ENCODE measurements at places on chromosomes 1 and 21.

GRCh38 chr21:34690041-34690792 lies 21.4 kb downstream of the CLIC6 start:
- DNase-seq = no peak

DNA sequence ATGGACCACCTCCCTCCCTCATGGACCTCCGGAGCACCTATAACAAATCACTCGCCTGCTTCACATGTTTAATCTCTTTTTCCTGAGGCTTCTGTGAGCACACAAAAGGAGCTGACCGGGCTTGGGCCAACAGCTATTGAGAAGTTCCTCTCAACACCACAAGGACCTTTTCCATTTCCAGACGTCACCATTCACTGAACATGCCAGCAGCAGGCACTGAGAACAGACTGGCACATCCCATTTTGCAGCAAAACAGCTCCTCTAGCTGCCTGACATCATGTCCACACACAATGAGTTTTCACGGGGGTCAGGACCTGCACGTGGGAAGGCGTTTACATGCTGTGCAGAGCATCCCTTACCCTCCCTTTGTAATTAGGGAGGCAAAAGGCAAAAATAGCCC lies 11.0 kb downstream of the SUSD4 start:
- DNase-seq = no peak

DNA sequence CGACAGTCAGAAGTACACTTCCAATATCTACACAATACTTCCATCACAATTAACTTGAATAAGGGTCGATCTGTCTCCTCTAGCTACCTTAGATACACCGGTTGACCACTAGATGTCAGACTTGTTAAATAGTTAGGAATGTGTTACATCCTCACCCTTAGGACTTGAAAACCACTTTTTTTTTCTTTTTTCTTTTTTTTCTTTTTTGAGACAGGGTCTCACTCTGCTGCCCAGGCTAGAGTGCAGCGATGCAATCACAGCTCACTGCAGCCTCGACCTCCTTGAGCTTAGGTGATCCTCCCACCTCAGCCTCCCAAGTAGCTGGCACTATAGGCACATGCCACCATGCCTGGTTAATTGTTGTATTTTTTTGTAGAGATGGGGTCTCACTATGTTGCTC lies 120.4 kb upstream of the GREM2 start:
- peak; percentile 72 for DNase-seq

DNA sequence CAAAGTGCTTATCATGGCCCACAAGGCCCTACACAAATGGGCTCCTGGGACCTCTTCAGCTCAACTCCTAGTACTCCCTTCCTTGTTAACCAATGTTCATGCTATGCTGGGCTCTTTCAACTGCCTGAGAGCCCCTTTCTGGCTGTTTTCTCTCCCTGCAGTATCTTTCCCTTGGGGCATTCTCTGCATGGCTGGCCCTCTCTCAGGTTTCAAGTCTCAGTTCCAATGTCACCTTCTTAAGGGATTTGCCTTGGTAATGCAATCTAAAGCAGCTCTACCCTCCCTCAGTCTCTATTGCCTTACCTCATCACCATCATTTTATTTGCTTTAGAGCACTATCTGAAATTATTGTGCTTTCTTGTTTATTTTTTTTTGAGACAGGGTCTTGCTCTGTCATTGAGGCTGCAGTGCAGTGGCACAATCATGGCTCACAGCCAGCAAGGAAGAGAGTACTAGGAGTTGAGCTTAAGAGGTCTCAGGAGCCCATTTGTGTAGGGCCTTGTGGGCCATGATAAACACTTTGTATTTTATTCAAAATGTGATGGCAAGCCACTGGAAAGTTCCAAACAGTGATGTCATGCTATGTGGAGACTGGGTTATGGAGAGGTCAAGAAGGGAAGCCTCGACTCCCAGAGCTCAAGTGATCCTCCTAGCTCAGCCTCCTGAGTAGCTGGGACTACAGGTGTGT lies 63.4 kb upstream of the SRSF10 start:
- DNase-seq = no peak

GRCh38 chr1:186813420-186813819 lies 15.3 kb upstream of the PLA2G4A start:
- no peak for DNase-seq

- no peak for DNase-seq
These were observed 15.1 kb upstream of the AIM2 start for GRCh38 chr1:159091607-159092031.

- DNase-seq = no peak
These were observed 24.4 kb downstream of the RCAN1 start for GRCh38 chr21:34590520-34590919.

GRCh38 chr1:19969898-19970660 lies 9.3 kb downstream of the PLA2G2A start:
- DNase-seq = no peak

GRCh38 chr1:67556297-67556900 lies 126.2 kb upstream of the SERBP1 start:
- DNase-seq = no peak

DNA sequence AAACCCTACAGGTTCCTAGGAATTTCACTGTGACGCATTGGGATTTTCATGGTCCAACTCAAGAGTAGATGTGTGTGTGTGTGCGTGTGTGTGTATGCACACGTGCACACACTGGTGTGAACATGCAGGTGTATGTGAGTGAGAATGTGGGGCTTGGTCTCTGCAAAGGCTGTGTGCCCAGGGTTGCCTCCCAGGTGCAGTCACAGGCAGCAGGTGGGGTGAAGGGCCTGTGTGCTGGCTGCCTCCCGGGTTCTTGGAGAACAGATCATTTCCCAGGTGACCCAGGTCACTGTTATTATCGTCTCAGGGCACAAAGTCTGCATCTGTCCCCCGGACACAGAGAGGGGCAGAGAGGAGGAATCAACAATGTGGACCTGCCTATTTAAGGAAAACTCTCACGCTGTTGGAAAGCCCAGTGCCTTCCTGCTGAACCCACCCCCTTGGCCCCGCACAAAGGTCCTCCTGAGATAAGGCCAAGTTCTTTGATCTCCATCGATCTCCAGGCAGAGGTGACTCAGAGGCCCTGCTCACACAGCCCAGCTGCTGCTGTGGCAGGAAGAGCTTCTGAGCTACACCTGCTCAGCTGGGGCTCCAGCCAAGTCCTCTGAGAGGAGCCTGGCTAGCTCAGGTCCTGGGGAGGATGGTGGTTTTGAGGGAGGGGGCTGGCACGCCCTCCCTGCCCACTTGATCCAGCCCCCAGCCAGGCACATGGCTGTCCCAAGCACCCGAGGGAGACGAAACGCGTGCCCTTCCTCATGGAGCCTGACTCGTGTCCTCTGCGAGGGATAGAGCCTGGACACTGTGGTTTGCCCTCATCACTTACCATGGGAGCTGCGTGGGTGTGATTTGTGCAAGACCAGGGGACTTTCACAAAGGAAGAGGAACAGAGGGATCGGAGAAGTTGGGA lies 134.0 kb upstream of the ARHGEF16 start:
- DNase-seq = no peak

- DNase-seq = no peak
These were observed 158.6 kb upstream of the AJAP1 start for GRCh38 chr1:4495809-4496208.

- peak; percentile 25 for DNase-seq
These were observed 30.9 kb downstream of the PRDM2 start for GRCh38 chr1:13730751-13731482.

DNA sequence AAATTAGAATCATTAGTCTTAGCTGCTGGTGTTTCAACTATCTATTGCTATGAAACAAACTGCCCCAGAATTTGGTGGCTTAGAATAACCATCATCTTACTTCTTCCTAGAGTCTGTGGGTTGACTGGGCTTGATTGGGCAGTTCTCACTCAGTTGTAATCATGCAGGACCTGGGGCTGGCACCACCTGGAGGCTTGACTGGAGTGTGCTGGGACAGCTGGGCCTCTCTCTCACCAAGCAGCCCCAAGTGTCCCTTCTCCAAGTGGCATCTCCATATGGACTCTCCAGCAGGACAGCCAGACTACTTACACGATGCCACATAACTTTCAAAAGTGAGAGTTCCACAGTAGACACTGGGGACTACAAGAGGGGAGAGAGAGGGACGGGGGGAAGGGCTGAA lies 140.3 kb upstream of the ATP1B1 start:
- no peak for DNase-seq

DNA sequence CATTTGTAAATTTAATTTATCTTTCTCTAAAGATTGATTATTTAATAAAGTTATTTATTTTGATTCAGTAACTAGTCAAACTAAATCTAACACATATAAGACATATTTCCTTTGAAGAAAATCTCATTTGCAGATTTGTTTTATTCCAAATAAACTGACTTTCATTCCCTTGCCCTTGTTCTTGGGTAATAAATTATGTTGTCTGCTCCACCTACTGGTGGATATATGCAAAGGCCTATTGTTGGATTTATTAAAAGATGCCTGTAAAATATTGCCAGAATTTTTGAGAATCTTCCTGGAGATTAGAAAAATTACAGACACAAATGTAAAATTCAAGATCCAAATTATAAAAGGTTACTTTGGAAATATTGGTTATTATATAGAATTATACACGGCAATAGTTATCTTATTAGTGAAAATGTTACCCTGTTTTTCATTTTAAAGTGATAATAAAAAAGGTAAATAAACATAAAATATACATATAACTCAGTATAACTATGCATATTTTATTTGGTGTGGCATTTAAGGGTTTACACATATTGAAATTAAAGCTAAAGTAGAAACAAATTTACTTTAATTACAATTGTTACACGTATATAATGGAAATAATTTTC lies 116.1 kb downstream of the SPATA17 start:
- DNase-seq = peak; percentile 44

DNA sequence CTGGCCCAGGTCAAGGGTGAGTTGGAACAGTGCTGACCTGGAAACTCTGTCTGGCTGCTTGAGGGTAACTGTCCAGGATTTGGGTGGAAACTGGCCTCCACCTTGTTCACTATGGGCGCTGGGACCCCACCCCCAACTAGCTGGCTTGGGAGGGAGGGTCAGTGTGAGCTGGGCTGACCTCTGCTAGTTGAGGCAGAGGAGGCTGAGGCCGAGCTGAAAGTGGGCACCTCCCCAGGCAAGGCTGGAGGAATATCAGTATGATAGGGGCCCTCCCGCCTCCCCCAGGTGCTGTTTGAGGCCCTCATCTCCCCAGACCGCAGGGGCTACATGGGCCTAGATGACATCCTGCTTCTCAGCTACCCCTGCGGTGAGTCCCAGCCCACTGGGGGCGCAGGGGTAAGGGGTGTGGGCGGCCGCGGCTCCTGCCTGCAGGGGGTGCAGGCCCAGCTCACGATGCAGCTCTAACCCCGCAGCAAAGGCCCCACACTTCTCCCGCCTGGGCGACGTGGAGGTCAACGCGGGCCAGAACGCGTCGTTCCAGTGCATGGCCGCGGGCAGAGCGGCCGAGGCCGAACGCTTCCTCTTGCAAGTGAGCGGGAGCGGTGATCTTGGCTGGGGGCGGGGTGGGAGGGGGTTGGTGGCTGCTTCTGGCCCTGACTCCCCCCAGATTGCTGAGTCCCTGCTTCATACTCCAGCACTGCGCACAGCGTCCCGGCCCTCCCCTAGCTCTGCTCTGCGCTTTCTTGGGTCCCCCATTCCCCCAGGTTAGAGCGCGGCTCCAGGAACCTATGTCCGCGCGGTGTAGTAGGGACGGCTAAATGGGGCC lies 22.9 kb downstream of the PTPRU start:
- no peak for DNase-seq

GRCh38 chr1:203142684-203143408 lies 15.3 kb downstream of the ADORA1 start:
- no peak for DNase-seq

GRCh38 chr1:154190550-154190949 lies 1.4 kb downstream of the TPM3 start:
- DNase-seq = no peak

- DNase-seq = no peak
These were observed 120.6 kb downstream of the SPSB1 start for GRCh38 chr1:9413071-9413876.

GRCh38 chr1:107019166-107019565 lies 37.3 kb upstream of the PRMT6 start:
- DNase-seq = no peak

GRCh38 chr1:89739844-89740216 lies 81.0 kb upstream of the LRRC8D start:
- DNase-seq = no peak

DNA sequence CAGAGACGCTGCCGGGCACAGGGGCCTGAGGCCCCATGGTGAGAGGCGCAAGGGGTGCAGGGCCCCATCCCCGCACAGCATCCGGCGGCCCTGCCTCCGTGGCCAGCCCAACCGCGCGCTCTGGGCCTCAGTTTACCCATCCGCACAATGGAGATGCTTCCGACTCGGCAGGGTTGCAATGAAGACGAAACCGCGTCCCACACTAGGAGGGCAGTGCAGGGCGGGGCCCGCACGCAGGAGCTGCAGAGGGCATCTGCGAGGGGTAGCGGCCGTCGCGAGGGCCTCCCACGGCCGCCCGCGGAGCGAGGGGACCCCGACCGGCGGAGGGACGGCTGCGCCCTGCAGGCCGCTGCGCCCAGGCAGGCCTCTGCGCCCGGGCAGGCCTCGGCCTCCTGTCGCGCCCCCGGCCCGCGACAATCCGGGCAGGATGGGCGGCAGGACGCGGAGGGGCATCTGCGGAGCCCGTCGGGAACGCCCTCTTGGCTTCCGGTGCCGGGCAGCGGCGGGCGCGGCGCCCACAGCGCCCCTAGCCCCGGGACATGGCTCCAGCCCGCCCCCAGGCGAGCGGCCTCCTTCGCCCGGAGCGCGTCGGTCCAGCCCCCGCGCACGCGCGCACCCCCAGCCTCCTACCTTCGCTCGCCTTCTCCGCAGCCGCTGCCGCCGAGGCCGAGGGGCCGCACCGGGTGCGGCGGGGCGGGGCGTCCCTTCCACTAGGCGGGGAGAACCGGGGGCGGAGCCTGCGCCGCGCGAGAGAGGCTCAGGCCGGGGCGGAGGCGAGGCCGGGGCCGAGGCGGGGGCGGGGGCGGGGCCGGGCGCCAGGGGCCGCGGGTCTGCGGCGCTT lies 15.3 kb downstream of the RNU1-1 start:
- peak; percentile 75 for DNase-seq

DNA sequence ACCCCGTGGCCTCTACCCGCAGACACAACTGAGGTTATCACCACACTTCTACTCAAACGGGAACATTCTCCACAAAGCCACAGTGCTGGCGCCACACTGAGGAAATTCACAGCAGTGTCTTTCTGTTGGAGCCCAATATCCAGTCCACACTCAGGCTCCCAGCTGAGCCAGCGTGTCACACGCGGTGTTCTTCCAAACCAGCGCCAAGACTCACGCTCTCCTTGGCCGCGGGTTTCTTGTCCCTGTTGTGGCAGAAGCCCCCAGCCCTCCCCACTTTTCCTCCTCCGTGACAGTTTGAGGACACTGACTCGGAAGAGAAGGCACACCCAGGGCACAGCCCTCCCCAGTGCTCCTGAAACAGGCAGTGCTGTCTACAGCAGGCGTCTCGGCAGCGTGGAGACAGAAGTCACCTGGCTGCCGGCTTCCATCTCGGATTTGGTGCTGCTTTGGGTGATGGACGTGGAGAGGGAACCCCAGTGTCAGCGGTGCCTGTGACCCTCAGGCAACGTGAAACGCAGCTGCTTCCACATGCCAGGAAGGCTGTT lies 35.4 kb upstream of the AGPAT3 start:
- DNase-seq = no peak

GRCh38 chr1:210061992-210062391 lies 124.0 kb downstream of the SYT14 start:
- DNase-seq = no peak

- DNase-seq = no peak
These were observed 32.1 kb upstream of the RUNX3 start for GRCh38 chr1:24961961-24962861.

Data from pons (tissue), 1 donor.